ENCODE measurements at places on chromosomes 3 and 15.

GRCh38 chr3:100047455-100048141, 66.7 kb downstream of the FILIP1L start:
- no peak for DNase-seq

DNA sequence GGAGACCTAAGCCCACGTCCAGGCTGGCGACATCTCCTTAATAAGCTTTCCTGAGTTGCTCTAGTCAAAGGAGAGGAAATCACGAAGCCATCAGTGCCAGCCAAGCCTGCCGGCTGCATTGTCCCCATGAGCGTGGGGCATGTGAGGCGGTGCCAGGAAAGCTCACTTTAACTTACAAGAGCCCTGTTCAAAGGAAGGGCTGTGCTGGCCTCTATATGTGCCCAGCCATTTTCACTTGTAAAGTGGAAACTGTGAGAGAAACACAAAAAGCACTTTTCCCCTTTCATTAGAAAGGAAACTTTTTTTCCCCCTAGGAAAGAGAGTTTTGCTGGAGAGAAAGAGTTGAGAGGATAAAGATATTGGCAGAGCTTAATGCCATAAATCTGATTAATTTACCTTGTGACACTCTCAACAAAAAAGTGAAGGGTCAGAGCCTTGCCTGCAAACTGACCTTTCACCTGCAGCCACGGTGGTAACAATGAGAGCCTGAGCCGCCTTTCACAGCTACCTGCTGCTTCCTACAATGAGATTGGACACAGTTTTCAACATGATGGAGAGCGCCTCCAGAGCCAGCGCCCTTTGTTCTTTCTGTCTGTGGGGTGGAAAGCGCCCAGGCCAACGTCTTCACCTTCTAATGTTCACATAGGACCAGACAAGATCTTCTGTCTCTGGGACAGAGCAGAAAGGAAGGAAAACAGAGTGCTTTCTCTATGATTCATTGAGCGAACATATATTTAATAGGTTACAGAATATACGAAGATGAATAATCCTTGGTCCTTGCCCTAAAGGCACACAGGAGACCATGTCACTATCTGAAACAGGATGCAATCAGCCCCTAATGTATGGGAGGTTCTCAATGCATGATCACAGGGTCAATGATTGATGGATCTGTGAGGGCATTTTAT, 233.1 kb upstream of the HES1 start:
- DNase-seq, result no peak

GRCh38 chr15:35014241-35014640, 26.2 kb upstream of the ZNF770 start:
- DNase-seq, result no peak

DNA sequence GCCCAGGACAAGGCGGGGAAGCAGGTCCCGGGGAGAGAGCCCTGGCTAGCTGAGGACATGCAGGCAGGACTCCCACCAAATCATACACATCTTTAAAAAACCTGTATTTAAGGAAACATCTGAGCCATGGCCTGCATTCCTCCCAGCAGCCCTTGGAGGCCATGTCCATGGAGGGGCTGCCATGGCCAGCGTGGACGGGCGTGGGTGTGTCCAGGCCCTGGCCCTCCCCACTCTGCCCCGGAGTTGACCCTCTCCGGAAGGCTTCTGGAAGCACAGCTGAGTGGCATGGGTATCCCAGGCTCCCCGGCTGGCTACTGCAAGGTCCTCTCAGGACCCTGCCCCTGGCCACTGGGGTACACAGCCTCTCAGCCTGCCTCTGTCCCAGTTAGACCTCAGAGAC, 149.8 kb downstream of the NSMCE3 start:
- DNase-seq, result no peak

DNA sequence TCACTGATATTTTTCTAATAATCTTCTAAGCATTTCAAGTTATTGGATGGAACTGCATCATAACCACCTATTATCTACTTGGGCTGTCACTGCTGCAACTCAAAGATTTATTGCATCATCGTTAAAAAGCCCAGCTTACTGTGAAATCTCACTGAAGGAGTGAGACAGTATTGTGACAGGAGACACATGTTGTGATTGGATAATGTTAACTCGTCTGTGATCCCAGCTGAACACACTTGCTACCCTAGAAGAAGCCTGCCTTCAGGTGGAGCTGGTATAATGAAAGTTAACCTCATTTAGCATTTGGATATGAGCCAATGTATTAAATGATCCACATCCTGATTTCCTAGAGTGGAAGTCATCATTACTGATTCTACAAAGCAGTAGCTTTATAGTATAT, 138.1 kb downstream of the MAP2K5 start:
- DNase-seq, result no peak

DNA sequence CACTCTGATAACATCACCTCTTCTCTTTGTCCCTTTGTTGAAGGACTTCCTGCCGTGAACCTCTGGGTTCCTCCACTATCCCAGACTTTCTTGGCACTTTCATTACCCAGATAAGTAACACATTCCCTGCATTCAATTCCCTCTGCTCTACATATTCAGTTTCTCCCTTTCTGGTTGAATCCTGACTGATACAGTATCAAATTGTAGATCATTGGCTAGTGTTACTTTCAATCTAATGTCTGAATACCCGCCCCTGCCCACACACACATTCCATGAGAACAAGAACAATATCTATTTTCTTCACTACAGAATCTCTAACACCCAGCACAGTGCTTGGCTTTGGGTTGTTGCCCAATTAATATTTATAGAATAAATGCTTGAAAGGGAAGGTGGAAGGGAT, 163.5 kb downstream of the ABHD5 start:
- DNase-seq, result no peak

- DNase-seq, result no peak
Observed at GRCh38 chr3:169591983-169592644, 71.4 kb downstream of the MECOM start.
